Large intestine (tissue), 12 donors: ENCODE measurements at places on chromosomes 3 and 15. TPM values are rescaled to one million over a fixed set of nuclear protein-coding genes. Genes with fewer than 3 reads are reported as not detected.

SST gene
- 461 TPM for polyA plus RNA-seq

CLDN16 gene
- polyA plus RNA-seq: 0.15 TPM

GNB4 gene
- polyA plus RNA-seq: 17.7 TPM

PP2D1 gene
- polyA plus RNA-seq: 0.39 TPM

FAN1 gene
- 19.3 TPM for polyA plus RNA-seq

PRSS50 gene
- polyA plus RNA-seq: 3.1 TPM

RNU6-1 gene
- not detected for polyA plus RNA-seq
